ENCODE measurements at places on chromosomes 1 and 21.

DNA sequence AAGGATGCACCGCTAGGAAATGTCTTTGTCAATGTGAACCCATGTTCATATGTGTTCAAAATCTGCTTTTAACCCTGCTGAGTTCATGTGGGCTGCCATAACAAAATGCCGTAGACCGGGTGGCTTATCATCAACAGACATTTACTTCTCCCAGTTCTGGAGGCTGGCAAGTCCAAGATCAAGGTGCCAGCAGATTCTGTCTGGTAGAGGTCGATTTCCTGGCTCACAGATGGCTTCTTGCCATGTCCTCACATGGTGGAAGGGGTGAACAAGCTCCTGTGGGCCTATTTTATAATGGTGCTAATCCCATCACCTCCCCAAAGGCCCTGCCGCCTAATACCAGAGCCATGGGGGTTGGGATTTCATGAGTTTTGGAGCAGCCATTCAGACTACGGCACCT is 4.6 kb upstream of the CDCP2 start:
- no peak for DNase-seq

- DNase-seq = no peak
Measured at GRCh38 chr1:59020151-59020997, 236.5 kb upstream of the JUN start.

DNA sequence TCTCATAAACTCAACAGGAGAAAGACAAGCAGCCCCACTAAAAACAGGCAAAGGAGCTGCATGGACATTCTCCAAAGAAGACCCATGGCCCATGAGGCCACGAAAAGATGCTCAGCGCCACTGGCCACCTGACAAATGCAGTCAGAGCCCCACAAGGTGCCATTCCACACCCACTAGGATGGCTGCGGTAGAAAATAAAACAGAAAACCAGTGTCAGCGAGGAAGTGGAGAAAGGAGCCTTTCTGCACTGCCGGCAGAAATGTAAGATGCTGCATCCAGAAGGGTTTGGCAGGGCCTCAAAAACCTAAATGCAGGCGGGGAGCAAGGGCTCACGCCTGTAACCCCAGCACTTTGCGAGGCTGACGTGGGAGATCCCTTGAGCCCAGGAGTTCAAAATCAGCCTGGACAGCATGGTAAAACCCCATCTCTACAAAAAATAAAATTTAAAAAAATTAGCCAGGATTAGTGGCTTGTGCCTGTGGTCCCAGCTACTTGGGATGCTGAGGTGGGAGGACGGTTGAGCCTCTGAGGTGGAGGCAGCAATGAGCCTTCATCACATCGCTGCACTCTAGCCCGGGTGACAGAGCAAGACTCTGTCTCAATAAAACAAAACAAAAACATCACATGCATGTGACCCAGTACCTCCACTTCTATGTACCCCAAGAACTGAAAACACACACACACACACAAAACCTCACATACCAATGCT is 4.2 kb downstream of the WNT9A start:
- peak; percentile 43 for DNase-seq

GRCh38 chr1:167135281-167135840 is 41.5 kb downstream of the STYXL2 start:
- no peak for DNase-seq

DNA sequence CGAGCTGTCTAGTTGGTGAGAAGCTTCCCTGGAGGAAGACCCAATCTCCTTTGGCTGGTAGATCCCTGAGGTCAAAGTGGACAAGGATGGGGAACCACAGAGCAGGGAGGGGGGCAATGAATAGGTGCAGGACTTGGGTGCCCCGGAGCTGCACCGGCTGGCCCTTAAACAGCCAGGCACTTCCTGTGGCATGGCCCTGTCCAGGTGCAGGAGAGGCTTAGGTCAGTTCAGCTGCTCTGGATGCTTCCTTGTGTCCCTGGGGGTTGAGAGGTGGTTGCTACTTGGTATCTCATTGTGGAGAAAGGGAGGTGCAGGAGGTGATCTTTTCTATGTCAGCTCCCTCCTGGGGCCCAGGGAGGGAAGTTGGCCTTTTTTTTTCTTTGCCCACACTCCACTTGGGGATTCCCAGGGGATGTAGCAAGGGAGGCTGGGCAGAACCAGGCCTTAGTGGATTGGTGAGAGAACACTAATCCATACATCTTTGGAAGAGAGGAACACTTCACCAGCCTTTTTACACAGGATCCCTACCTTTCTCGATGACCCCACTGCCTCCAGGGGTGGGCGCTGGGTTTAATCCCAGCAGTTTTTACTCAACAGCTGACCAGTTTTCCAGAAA is 1.2 kb upstream of the ST3GAL3 start:
- DNase-seq = no peak

GRCh38 chr1:247905910-247906503 is 10.6 kb downstream of the OR2W3 start:
- DNase-seq = no peak

DNA sequence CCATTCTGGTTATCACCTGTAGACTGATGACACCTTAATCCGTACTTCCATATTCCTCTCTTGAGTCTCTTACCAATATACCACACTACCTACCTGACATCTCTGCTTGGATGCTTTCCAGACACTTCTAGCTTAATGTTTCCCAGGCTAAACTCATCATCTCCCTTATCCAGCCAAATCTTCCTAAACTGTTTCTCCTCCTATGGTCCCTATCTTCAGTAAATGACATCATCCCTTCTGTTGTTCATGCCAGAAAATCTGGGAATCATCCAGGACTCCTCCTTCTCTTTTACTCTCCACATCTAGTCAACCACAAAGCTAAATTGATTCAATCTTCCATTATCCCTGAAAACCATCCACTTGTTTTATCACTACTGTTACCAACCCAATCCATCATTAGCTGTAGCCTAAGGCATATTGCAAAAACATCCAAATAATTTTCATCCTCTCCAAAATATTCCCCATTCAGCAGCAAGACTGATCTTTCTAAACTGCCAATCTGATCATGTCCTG is 464.1 kb upstream of the BEND5 start:
- DNase-seq = no peak

- no peak for DNase-seq
Measured at GRCh38 chr1:63936276-63936675, 162.5 kb downstream of the ROR1 start.

DNA sequence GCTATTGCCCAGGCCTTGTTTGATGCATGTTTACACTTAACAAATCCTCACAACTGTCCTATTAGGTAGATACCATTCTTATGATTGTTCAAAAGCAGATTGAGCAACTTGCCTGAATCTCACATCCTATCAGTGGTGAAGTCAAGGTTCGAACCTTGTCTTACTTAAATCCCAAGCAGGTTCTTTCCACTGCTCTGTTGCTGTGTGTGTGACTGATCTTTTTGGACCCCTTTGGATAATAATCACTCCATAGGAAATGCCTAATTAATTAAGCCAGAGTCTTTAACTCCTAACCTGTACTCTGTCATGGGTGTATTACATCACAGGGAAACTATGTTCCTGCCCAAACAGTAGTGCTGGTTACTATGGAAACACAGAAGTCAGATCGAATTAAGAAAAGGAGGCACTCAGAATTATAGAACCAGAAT is 84.2 kb downstream of the SPATA46 start:
- DNase-seq = no peak

DNA sequence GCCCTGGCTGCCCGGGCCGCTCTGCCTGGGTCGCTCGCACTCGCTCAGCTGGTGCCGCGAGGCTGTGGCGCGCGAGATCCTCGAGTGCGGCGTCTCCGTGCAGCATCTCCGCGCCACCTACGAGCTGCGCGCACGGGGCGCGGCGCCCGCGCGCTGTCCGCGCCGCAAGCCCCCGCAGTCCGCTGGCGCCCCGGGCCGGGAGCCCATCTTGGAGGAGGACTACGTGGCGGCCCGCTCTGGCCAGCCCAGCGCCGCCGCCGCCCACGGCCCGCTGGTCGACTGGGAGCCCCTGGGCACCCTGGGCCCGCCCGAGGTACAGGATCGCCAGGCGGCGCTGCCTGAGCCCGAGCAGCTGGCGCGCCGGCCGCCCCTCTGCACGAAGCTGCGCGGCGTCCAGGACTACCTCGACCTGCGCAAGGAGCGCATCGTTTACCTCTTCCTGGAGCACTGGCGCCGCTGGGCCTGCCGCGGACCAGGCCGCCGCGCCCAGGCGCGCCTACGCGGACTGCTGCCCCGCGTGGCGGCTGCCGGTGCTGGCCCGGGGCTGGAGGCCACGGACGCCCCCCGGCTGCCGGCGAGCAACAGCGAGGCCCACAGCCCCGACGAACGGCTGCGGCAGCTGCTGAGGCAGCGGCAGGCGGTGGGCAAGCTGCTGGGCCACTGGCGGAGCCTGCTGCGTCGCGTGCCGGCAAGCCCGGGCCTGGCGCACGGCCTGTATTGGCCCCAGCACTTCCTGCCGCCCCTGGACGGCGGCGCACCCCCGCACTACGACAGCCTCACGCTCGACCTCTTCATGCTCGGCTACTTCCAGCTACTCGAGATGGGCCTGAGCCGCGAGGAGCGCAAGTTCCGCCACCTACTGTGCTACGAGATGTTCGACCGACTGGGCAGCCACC is 10.9 kb downstream of the TNFRSF25 start:
- DNase-seq = no peak

DNA sequence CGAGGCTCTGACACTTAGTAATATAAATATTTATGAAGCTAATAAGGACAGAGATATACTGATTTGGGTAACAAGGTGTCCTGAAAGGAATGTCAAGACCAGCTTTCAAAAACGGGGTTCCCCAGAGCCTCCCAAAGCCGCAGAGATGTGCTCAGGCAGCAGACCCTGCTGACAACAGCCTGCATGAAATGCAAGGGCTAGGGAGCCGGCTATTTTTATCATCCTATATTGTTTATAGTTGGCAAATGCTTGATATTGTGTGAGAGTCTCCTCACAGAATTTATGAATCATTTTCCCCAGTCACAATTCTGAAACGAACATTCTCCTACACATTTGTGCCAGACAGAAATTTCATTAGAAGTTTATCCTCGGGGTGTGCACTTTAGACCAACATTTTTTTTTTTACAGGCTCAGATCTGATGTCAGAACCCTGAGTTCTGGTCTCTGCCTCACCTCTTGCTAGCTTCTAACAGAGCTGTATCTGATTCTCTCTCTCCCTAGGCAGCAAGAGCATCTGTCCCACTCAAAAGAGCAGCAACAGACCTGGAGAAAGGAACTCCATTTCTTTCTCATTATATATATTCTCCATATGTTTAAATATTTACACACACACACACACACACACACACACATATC is 302.3 kb upstream of the PLD5 start:
- no peak for DNase-seq

All from right atrium auricular region (tissue), 2 donors.